Activated CD8-positive, alpha-beta T cell treated with anti-CD3 and anti-CD28 coated beads for 36 hours (primary cell): ENCODE measurements at places on chromosomes 5 and 9. TPM values are rescaled to one million over a fixed set of nuclear protein-coding genes. Genes with fewer than 3 reads are reported as not detected.

FAM151B gene
- total RNA-seq: not detected

ADAMTS12 gene
- not detected for total RNA-seq

BICD2 gene
- total RNA-seq: 14.2 TPM

SH3RF2 gene
- total RNA-seq: not detected

NR6A1 gene
- total RNA-seq: 1.1 TPM

MARCOL gene
- total RNA-seq: not detected
